ENCODE measurements at places on chromosomes 13 and 19.

DNA sequence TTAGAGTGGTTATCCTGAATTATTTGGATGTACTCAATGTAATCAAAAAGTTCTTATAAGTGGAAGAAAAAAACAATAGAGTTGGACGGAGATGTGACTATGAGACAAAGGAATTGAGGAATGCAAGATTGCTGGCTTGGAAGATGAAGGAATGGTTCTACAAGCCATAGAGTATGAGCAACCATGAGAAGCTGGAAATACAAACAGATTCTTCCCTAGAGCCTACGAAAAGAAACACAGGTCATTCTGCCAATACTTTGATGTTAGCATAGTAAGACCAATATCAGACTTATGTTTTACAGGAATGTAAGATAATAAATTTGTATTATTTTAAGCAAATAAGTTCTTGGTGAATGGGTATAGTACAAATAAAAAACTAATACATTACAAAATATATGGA is 249.2 kb downstream of the DIAPH3 start:
- H3K4me1 ChIP-seq = no peaks in the 10 kb centered on the region
- no peak overlapping the region for H3K27ac ChIP-seq
- H3K4me3 ChIP-seq = no peak overlapping the region
- DNase-seq = no peak
- no peaks in the 10 kb centered on the region for H3K36me3 ChIP-seq

DNA sequence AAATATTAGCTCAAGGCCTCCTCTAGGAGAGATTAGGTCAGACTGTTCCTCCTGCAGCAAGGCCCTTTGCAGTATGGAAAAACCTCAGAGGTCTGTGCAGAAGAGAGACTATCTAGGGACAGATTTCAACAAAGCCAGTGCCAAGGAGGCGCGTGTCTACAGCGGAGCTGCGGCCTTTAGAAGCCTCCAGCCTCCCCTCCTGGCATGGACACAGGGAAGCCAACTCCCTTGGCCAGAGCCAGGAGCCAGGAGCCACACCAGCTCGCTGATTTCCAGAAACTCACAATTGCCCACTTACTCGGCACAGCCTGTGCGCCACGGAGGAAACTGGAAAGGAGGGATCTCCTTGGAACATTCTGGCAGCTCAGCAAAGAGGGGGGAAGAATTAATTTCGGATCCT is 63.4 kb downstream of the INSR start:
- no peak overlapping the region for H3K4me3 ChIP-seq
- H3K27me3 ChIP-seq = no peaks in the 10 kb centered on the region
- H3K27ac ChIP-seq = no peak overlapping the region
- no peaks in the 10 kb centered on the region for H3K36me3 ChIP-seq
- no peaks in the 10 kb centered on the region for H3K4me1 ChIP-seq

- no peaks in the 10 kb centered on the region for H3K4me1 ChIP-seq
- H3K36me3 ChIP-seq = no peaks in the 10 kb centered on the region
- DNase-seq = no peak
- H3K27me3 ChIP-seq = no peaks in the 10 kb centered on the region
Observed at GRCh38 chr19:35281303-35281702, 1.0 kb upstream of the HAMP start.

GRCh38 chr13:98374750-98375149 is 197.7 kb upstream of the RNF113B start:
- DNase-seq = no peak
- no peaks in the 10 kb centered on the region for H3K36me3 ChIP-seq
- no peaks in the 10 kb centered on the region for H3K4me1 ChIP-seq
- H3K4me3 ChIP-seq = no peak overlapping the region
- no peaks in the 10 kb centered on the region for H3K27me3 ChIP-seq
- H3K27ac ChIP-seq = no peak overlapping the region

GRCh38 chr19:56314018-56314380 is 640 bp downstream of the ZSCAN5A start:
- H3K4me1 ChIP-seq = peaks cover 15% of the 10 kb centered on the region
- H3K36me3 ChIP-seq = peaks cover 8% of the 10 kb centered on the region
- no peak for DNase-seq
- no peaks in the 10 kb centered on the region for H3K27me3 ChIP-seq
- peak overlapping the region; percentile 77 for H3K4me3 ChIP-seq

- H3K4me1 ChIP-seq = peaks cover 37% of the 10 kb centered on the region
- no peak overlapping the region for H3K27ac ChIP-seq
- no peak for DNase-seq
- no peaks in the 10 kb centered on the region for H3K27me3 ChIP-seq
- peak overlapping the region; percentile 55 for H3K4me3 ChIP-seq
- no peaks in the 10 kb centered on the region for H3K36me3 ChIP-seq
Observed at GRCh38 chr19:8209462-8210378, 550 bp downstream of the CERS4 start.

GRCh38 chr19:13153569-13154240 is 3.5 kb downstream of the IER2 start:
- peak overlapping the region; percentile 99 for H3K4me3 ChIP-seq
- DNase-seq = no peak
- H3K4me1 ChIP-seq = peaks cover 20% of the 10 kb centered on the region
- peaks cover 15% of the 10 kb centered on the region for H3K36me3 ChIP-seq

DNA sequence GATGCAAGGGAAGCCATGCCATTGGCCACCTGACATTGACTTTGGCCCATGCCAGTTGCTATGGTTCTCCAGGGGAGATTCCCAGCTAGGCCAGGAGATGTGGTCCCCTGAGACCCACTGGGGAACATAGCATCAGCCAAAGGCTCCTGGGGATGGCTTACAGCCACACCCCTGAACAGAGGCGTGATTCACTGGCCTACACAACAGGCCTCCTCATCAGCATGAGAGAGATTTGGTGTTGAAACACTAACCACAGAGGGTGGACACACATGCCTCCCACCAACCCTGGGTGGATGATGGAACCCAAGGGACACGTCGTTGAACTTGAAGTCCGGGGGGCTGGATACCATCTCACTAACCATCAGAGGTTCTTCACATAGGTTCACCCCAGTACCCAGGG is 14.4 kb downstream of the IQCN start:
- H3K4me1 ChIP-seq = peaks cover 9% of the 10 kb centered on the region
- H3K36me3 ChIP-seq = no peaks in the 10 kb centered on the region
- H3K4me3 ChIP-seq = no peak overlapping the region
- H3K27ac ChIP-seq = no peak overlapping the region
- DNase-seq = no peak

DNA sequence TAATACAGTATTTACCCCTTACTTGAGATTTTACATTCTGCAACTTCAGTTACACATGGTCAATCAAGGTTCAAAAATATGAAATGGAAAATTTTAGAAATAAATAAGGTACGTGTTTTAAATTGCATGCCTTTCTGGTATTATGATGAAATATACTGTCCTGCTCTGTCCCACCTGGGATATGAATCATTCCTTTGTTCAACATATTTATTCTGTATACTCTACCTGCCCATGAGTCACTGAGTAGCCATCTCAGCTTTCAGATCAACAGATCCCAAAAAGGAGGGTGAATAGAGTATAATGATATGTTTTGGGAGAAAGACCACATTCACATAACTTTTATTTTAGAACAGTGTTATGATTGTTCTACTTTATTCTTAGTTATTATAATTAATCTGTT is 37.8 kb downstream of the STOML3 start:
- H3K27ac ChIP-seq = no peak overlapping the region
- no peaks in the 10 kb centered on the region for H3K27me3 ChIP-seq
- peak; percentile 45 for DNase-seq
- H3K36me3 ChIP-seq = no peaks in the 10 kb centered on the region

GRCh38 chr13:76980075-76980718 is 11.7 kb upstream of the CLN5 start:
- peaks cover 14% of the 10 kb centered on the region for H3K4me1 ChIP-seq
- peak overlapping the region; percentile 40 for H3K4me3 ChIP-seq
- no peaks in the 10 kb centered on the region for H3K36me3 ChIP-seq

- H3K4me3 ChIP-seq = no peak overlapping the region
- H3K27me3 ChIP-seq = no peaks in the 10 kb centered on the region
- no peak overlapping the region for H3K27ac ChIP-seq
- H3K36me3 ChIP-seq = no peaks in the 10 kb centered on the region
- DNase-seq = no peak
Observed at GRCh38 chr13:90402613-90403012, 944.9 kb upstream of the MIR17HG start.

- H3K36me3 ChIP-seq = no peaks in the 10 kb centered on the region
- no peaks in the 10 kb centered on the region for H3K4me1 ChIP-seq
- no peak overlapping the region for H3K27ac ChIP-seq
- no peak for DNase-seq
- H3K4me3 ChIP-seq = no peak overlapping the region
- H3K27me3 ChIP-seq = no peaks in the 10 kb centered on the region
Observed at GRCh38 chr13:43478211-43478610, 308.6 kb downstream of the ENOX1 start.

- no peaks in the 10 kb centered on the region for H3K27me3 ChIP-seq
- H3K4me3 ChIP-seq = no peak overlapping the region
- H3K27ac ChIP-seq = no peak overlapping the region
- no peak for DNase-seq
- no peaks in the 10 kb centered on the region for H3K4me1 ChIP-seq
Observed at GRCh38 chr13:107809125-107809524, 406.2 kb downstream of the LIG4 start.

- no peaks in the 10 kb centered on the region for H3K4me1 ChIP-seq
- no peak for DNase-seq
- H3K4me3 ChIP-seq = no peak overlapping the region
- no peak overlapping the region for H3K27ac ChIP-seq
- no peaks in the 10 kb centered on the region for H3K36me3 ChIP-seq
Observed at GRCh38 chr13:84032116-84032515, 149.8 kb upstream of the SLITRK1 start.

DNA sequence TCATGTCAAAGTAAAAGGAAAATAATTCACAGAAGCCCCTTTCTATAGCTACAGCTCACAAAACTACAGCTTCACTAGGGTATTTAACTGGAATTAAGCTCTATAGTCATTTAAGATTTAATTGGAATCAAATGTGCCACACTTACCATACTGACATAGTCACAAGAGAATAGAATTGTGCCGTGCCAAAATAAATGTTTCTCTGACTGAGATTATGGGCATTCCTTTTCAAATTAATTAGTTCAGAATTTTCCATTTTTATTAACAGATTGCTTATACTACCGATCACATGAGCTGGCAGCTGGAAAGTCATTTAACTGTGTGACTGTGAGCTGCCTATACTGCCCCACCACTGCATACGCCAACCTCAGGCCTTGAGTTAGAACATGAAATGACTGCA is 108.4 kb downstream of the LHFPL6 start:
- H3K27me3 ChIP-seq = no peaks in the 10 kb centered on the region
- DNase-seq = no peak
- no peak overlapping the region for H3K27ac ChIP-seq

GRCh38 chr13:110137680-110138009 is 169.3 kb downstream of the COL4A1 start:
- peaks cover 42% of the 10 kb centered on the region for H3K4me1 ChIP-seq
- H3K27me3 ChIP-seq = no peaks in the 10 kb centered on the region
- peak overlapping the region; percentile 67 for H3K4me3 ChIP-seq
- no peak for DNase-seq
- no peaks in the 10 kb centered on the region for H3K36me3 ChIP-seq

- H3K36me3 ChIP-seq = no peaks in the 10 kb centered on the region
- H3K27ac ChIP-seq = no peak overlapping the region
- no peak for DNase-seq
- no peak overlapping the region for H3K4me3 ChIP-seq
- no peaks in the 10 kb centered on the region for H3K4me1 ChIP-seq
- peaks cover 6% of the 10 kb centered on the region for H3K27me3 ChIP-seq
Observed at GRCh38 chr19:50519006-50519575, 5.4 kb upstream of the ASPDH start.

DNA sequence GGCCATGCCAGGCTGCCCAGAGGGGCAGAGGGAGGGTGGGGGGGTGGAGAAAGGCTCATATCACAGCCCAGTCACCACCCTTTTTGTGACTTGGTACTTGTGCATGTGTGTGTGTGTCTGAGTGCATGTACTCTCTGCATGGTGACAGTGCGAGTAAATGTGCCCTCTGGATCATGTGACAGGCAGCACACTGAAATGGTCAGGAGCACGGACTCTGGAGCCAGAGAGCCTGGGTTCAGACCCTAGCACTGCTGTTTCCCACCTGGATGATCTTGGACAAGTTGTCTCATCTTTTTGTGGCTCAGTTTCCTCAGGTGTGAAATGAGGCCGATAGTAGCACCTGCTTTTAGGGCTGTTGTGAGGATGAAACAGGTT is 2.0 kb downstream of the CIC start:
- H3K27ac ChIP-seq = no peak overlapping the region
- no peaks in the 10 kb centered on the region for H3K36me3 ChIP-seq
- no peak for DNase-seq
- no peak overlapping the region for H3K4me3 ChIP-seq

DNA sequence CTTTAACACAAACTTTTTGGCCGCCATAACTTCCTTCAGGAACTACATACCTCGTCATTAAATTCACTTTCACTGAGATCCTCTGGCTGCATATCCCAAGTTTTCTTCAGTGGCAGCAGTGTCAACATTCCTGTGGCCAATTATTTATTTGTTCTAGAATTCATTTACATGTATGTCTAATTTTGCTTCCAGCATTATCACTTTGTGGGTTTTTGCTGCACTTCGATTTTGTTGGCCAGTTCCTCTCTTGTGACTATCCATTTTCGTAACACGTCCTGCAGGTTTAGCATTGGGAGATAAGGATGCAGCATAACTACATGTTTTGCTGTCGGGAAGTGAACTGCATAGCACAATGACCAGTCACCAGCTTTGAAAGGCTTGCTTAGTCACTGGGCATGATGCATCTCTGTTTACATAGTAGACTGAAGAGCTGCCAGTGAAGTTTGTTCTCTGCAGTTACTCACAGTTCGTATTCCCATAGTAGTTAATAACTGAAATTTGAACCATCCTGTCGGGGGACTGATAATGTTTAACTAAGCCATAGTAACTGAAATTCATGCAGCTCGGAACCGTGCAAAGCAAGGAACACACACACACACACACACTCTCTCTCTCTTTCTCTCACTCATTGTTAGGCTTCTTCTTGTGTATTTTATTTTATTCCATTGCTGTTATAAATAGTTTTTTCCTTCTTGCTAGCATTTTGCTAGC is 28.3 kb downstream of the ZNF507 start:
- H3K36me3 ChIP-seq = peaks cover 33% of the 10 kb centered on the region
- peak; percentile 99 for DNase-seq
- no peaks in the 10 kb centered on the region for H3K27me3 ChIP-seq
- H3K4me1 ChIP-seq = peaks cover 39% of the 10 kb centered on the region
- H3K4me3 ChIP-seq = peak overlapping the region; percentile 12

GRCh38 chr13:97257228-97257755 is 35.2 kb downstream of the MBNL2 start:
- H3K36me3 ChIP-seq = peaks cover 32% of the 10 kb centered on the region
- peak overlapping the region; percentile 98 for H3K27ac ChIP-seq
- peaks cover 90% of the 10 kb centered on the region for H3K4me1 ChIP-seq
- H3K4me3 ChIP-seq = peak overlapping the region; percentile 34

- peaks cover 24% of the 10 kb centered on the region for H3K4me1 ChIP-seq
- H3K27me3 ChIP-seq = no peaks in the 10 kb centered on the region
- peaks cover 36% of the 10 kb centered on the region for H3K36me3 ChIP-seq
- no peak overlapping the region for H3K4me3 ChIP-seq
Observed at GRCh38 chr13:46134494-46134893, 29.7 kb upstream of the CPB2 start.

GRCh38 chr19:2084993-2085720 is 11.0 kb downstream of the MOB3A start:
- no peak overlapping the region for H3K4me3 ChIP-seq
- no peaks in the 10 kb centered on the region for H3K27me3 ChIP-seq
- no peak for DNase-seq
- H3K36me3 ChIP-seq = no peaks in the 10 kb centered on the region
- no peak overlapping the region for H3K27ac ChIP-seq

Measured in PC-9 (cell line).